H7 (cell line): ENCODE measurements at places on chromosomes 1 and 21. TPM values are rescaled to one million over a fixed set of nuclear protein-coding genes. Genes with fewer than 3 reads are reported as not detected.

PCBP3 gene
- 1.8 and 8.0 TPM in 2 replicates for total RNA-seq

DENND2C gene
- total RNA-seq: 1.7 and 2.1 TPM in 2 replicates

BATF3 gene
- total RNA-seq: 2.5 and 5.8 TPM in 2 replicates

OR14K1 gene
- total RNA-seq: not detected in 2 replicates

PTPN14 gene
- 15.7 and 21.3 TPM in 2 replicates for total RNA-seq

CASQ2 gene
- 0.03 TPM in 1 of 2 replicates, not detected in the other for total RNA-seq

ADCY10 gene
- total RNA-seq: 0.24 and 0.67 TPM in 2 replicates

OR10J1 gene
- not detected in 2 replicates for total RNA-seq

RSRP1 gene
- total RNA-seq: 62.4 and 92.4 TPM in 2 replicates

NOS1AP gene
- 5.4 and 5.6 TPM in 2 replicates for total RNA-seq

PLEKHA6 gene
- total RNA-seq: 3.0 and 5.1 TPM in 2 replicates
